ENCODE measurements at places on chromosomes 11 and 22. TPM values are rescaled to one million over a fixed set of nuclear protein-coding genes. Genes with fewer than 3 reads are reported as not detected.

IGLL5 gene
- not detected for total RNA-seq

- no peak for DNase-seq
Measured at GRCh38 chr11:126702165-126702720, 298.3 kb downstream of the KIRREL3 start.

- DNase-seq = no peak
Measured at GRCh38 chr11:6817694-6818093, 18.2 kb upstream of the OR6A2 start.

CADM1 gene
- 0.18 TPM for total RNA-seq

DNA sequence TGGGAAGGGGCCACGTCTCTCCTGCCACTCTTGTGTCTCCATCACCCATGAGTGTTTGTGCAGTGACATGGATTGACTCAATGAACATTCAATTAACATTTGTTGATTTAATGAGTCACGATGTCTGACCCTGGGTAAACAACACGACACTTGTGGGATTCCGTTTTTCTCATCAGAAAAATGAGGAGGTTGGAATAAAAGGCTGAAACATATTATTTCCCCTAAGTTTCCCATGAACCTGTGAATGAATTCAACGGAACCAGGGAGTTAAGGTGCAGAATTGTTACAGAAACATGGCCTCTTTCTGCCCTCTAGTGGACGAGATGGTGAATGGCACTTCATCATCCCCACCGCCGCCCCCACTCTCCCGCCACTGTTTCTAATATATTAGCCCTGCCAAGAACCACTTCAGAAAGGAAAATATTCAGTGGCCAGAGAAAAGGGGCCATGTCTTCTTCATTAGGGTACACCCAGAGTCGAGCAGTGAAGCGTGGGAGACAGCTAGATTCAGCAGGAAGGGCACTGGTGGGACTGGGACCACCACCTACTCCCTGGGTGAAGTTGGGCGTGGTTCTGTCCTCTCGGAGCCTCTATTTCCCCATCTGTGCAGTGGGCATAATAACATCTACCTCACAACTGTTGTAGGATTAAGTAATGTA, 46.3 kb upstream of the SYT13 start:
- DNase-seq = peak; percentile 26

- DNase-seq = no peak
Measured at GRCh38 chr11:115806056-115806455, 301.8 kb upstream of the CADM1 start.

SLN gene
- not detected for total RNA-seq
